Activated CD4-positive, alpha-beta memory T cell treated with anti-CD3 and anti-CD28 coated beads for 36 hours (primary cell): ENCODE measurements at places on chromosomes 16 and 17.

DNA sequence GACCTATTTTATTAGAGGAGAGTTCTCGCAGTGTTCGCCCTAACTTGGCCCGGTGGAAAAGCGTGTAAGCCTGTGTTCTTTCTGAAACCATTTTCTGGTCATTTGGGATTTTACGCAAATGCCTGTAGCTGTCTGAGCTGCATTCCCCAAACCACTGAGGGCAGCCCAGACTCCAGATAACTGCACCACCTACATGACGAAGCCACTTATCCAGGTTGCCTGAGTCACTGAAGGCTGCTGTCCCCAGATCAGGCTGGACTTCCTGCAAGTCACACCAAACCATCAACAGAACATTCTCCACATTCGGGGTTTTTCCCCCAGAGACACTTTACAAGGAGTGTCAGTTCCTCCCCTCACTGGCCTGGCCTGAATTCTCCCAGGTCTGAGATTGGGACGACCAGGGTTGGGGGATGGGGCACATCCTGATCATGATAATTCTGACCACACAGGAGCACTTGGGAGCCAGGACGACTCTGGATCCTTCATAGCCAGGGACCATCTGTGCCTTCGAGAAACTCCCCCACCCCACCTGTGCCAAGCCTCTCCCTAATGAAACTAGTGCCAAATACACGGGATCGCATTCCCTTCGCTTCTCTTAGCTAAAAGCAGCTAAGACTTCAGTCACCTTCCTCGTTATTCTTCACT lies 2.3 kb downstream of the RPRML start:
- H3K4me3 ChIP-seq: no peak overlapping the region
- peaks cover 8% of the 10 kb centered on the region for H3K4me1 ChIP-seq
- H3K36me3 ChIP-seq: peaks cover 3% of the 10 kb centered on the region
- H3K27me3 ChIP-seq: peaks cover 36% of the 10 kb centered on the region

- H3K4me1 ChIP-seq: no peaks in the 10 kb centered on the region
- no peak overlapping the region for H3K4me3 ChIP-seq
- no peaks in the 10 kb centered on the region for H3K27me3 ChIP-seq
- no peak for DNase-seq
- peaks cover 24% of the 10 kb centered on the region for H3K36me3 ChIP-seq
- H3K27ac ChIP-seq: no peak overlapping the region
Measured at GRCh38 chr16:53932975-53933374, 229.0 kb downstream of the FTO start.

DNA sequence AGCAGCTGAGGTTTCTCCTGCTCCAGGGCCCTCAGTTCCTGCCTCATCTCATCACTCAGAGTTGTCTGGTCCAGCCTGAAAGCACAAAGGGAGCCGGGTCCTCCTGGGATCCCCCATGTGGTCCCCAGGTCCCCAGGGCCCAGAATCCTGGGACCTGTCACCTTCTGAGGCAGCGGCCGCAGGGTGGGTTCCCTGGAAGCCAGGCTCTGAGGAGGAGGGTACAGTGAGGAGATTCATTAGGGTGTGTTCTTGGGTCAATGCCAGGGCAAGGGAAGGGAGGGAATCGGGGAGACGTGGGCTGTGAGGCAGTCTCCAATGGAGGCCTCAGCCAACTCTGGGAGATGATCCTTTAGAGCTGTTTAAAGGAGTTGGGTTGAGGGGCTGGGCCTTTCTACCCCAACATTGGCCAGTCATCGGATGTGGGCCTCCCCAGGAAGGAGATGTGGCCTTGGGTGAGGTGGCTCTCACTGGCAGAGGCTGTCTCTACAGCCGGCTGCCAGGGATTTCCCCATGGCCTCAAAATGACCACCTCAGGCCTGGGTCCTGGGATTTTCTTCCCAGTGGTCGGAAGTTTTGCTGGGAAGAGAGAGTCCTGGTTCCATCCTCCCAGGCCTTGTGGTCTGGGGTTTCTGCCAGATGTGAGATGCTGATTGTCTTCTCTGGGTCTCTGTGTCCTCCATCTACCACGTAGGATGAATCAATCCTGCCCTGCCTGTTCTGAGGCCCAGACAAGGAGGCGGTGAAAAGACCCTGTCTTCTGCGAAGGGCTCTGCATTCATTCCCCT lies 47.3 kb downstream of the NLRP1 start:
- no peak overlapping the region for H3K27ac ChIP-seq
- H3K36me3 ChIP-seq: peaks cover 37% of the 10 kb centered on the region
- no peaks in the 10 kb centered on the region for H3K4me1 ChIP-seq
- H3K27me3 ChIP-seq: no peaks in the 10 kb centered on the region

GRCh38 chr17:45086865-45087503 lies 25.9 kb downstream of the NMT1 start:
- no peak overlapping the region for H3K27ac ChIP-seq
- no peak overlapping the region for H3K4me3 ChIP-seq
- no peaks in the 10 kb centered on the region for H3K4me1 ChIP-seq
- DNase-seq: no peak
- H3K36me3 ChIP-seq: peaks cover 34% of the 10 kb centered on the region
- no peaks in the 10 kb centered on the region for H3K27me3 ChIP-seq

DNA sequence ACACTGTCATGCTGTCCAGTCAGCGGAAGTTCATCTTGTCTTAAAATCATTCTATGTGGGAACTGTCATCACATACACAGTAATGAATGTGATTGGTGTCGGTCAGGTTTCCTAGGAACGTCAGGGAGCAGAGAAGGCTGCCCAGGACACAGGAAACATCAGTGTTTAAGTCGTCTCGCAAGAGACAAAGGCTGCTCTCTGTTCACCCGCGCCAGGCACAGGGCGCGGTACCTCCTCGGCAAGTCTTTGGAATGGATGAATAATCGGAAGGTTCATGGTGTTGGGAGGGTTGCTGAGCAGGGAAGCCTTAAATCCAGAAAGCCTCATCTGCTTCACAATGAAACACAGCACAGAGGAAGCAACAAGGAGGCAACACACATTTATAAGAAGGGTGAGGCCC lies 148.2 kb downstream of the CPPED1 start:
- H3K27me3 ChIP-seq: no peaks in the 10 kb centered on the region
- DNase-seq: no peak
- H3K4me1 ChIP-seq: no peaks in the 10 kb centered on the region
- H3K36me3 ChIP-seq: peaks cover 10% of the 10 kb centered on the region
- no peak overlapping the region for H3K4me3 ChIP-seq

DNA sequence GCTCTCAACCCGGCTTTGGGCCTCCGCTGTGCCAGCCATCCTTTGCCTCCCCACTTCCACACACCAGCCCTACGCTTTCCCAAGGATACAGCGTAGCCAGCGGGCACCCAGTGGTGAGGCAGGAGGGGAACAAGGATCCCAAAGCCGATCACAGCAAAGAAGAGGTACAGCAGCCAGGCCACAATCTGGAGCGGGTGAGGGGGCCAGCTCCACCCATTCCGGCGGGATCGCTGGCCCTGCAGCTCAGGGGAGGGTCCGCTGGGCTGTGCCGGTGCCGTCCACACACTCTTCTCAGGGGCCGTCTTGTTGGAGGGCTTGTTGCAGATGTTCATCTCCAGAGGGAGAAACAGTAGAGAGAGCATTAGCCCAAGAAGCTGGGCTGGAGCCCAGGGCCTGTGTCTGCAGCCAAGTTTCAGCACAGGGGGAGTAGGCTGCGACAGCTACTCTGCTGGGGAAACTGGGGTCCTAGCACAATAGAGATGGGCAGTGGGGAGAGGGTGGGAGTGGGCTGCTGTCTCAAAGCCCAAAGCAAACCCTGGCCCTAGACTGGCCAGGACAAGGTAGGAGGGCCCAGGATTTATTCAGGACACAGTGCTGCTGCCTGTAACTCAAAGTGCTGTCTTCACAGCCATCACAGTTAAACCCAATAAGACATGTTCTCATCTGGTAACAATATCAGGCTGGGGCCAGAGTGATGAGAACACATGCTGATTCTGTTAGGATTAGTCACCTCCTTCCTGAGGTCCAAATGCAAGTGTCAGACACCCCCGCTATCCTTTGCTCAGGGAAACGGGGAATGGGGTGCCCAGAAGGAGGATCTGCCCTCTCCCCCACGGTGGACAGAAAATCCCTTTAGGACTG lies 9.9 kb downstream of the ZDHHC1 start:
- DNase-seq: no peak
- H3K27me3 ChIP-seq: peaks cover 9% of the 10 kb centered on the region
- H3K36me3 ChIP-seq: no peaks in the 10 kb centered on the region
- H3K4me1 ChIP-seq: no peaks in the 10 kb centered on the region
- H3K4me3 ChIP-seq: no peak overlapping the region

DNA sequence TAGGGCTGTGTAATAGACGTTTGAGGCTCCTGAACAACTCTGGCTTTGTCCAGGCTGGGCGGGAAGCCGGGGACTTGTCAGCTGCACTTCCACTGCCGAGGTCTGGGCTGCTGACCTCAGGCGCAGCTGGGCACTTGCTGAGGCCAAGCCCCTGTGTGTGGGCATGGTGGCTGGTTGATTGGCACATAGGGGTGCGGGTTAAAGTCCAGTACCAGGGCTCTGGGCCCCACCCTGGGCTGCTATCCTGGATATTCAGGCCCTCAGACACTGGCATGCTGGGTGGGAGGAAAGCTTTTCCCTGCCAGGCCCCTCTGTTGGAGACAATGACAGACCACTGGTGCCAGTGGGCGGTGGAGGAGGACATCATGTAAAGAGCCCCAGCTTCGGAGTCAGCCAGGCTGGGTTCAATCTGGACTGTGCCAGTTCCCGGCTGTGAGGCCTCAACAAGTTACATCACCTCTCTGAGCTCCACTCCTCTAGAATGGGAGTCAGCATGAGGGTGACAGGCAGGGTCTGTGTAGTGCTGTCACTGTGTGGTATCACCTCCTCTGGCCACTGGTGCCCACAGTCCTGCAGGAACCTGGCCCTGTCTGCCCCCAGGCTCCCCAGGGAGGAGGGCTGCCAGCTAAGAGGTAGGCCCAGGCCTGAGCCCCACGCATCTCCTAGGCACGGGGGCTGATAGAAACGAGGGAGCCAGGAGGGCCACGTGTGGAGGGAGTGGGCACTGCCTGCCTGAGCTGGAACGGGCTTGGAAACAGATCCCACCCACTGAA lies 42.5 kb downstream of the PSME3IP1 start:
- H3K36me3 ChIP-seq: no peaks in the 10 kb centered on the region
- peaks cover 31% of the 10 kb centered on the region for H3K4me1 ChIP-seq
- H3K27me3 ChIP-seq: no peaks in the 10 kb centered on the region
- H3K4me3 ChIP-seq: no peak overlapping the region
- no peak overlapping the region for H3K27ac ChIP-seq
- no peak for DNase-seq

GRCh38 chr16:35752012-35752772 lies 2292.8 kb downstream of the TP53TG3F start:
- DNase-seq: no peak
- no peaks in the 10 kb centered on the region for H3K4me1 ChIP-seq
- peaks cover 1% of the 10 kb centered on the region for H3K36me3 ChIP-seq

GRCh38 chr17:8126491-8127066 lies 2.7 kb upstream of the HES7 start:
- H3K27me3 ChIP-seq: peaks cover 30% of the 10 kb centered on the region
- H3K4me1 ChIP-seq: peaks cover 43% of the 10 kb centered on the region
- peak; percentile 62 for DNase-seq
- H3K4me3 ChIP-seq: peak overlapping the region; percentile 87
- H3K36me3 ChIP-seq: peaks cover 3% of the 10 kb centered on the region

GRCh38 chr17:68089881-68090280 lies 54.3 kb downstream of the KPNA2 start:
- H3K27me3 ChIP-seq: no peaks in the 10 kb centered on the region
- no peak overlapping the region for H3K4me3 ChIP-seq
- DNase-seq: peak; percentile 58

- no peaks in the 10 kb centered on the region for H3K27me3 ChIP-seq
- peaks cover 58% of the 10 kb centered on the region for H3K4me1 ChIP-seq
- peak overlapping the region; percentile 65 for H3K4me3 ChIP-seq
- peak; percentile 78 for DNase-seq
Measured at GRCh38 chr17:78132084-78132676, 1.6 kb downstream of the TMC8 start.
